ENCODE measurements at places on chromosomes 6 and 20. TPM values are rescaled to one million over a fixed set of nuclear protein-coding genes. Genes with fewer than 3 reads are reported as not detected.
A peak's percentile ranks its signal among the peaks of the same experiment; 100 is the strongest.

- no peaks in the 10 kb centered on the region for H3K27me3 ChIP-seq
- H3K4me1 ChIP-seq: no peaks in the 10 kb centered on the region
- H3K36me3 ChIP-seq: no peaks in the 10 kb centered on the region
- DNase-seq: no peak
- H3K27ac ChIP-seq: no peak overlapping the region
Observed at GRCh38 chr6:52610745-52611355, 34.0 kb upstream of the TRAM2 start.

DNA sequence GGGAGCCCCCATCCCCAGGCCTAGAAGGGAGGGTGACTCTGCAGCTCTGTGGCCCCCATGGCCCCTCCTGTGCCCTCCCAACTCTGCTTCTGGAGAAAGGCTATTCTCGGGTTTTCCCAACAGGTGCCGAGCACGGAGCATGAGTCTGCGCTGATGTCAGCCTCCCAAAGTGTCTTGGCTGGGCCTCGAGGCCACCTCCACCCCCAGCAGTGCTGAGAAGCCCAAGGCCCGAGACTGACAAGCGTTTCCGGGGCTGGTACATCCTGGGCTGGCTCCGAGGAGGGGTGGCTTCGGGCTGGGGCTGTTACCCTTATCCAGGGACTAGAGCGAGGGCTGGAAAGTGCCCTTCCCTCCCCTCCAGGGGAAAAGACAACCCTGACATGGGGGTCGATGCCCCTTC, 60.2 kb upstream of the GATA5 start:
- no peak for DNase-seq
- H3K27me3 ChIP-seq: no peaks in the 10 kb centered on the region
- H3K4me3 ChIP-seq: no peak overlapping the region
- H3K36me3 ChIP-seq: no peaks in the 10 kb centered on the region

DNA sequence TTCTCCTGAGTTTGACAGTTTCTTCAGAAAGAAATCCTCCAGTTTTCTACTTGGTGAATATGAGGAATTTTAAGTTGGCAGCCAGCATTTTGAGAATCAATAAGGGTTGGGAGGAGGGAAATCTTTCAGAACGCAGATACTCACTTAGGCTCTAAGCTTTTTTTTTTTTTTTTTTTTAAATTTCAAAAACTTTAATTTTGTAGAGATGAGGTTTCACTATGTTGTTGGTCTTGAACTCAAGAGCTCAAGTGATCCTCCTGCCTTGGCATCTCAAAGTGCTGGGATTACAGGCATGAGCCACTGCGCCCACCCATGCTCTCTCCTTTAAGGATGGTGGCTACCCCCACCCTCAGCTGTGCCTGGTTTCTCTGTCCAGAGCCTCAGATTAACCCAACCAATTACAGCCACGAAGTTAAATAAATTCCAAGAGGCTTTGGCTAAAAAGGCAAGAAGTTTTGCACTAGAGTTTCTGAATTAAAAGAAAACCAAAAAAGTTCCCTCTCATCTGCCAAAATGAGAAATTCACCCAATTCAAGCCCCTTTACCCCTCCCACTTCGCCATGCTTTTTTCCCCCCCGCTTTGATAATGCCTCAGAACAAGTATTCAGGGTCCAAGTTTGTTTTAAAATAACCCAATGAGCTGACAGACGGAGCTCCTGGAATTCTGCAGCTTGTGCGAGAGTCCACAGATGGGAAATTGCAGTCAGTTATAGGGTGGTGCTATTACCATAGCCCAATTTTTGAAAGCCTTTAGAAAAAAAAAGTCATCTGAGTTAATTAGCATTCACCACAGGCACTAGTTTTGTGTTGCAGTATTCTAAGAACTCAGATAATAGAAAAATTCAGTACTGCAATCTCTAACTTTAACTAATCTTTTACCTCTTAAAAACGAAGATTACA, 94.3 kb upstream of the BEND3 start:
- no peak overlapping the region for H3K27ac ChIP-seq
- H3K36me3 ChIP-seq: no peaks in the 10 kb centered on the region
- H3K4me1 ChIP-seq: no peaks in the 10 kb centered on the region
- no peaks in the 10 kb centered on the region for H3K27me3 ChIP-seq
- DNase-seq: no peak
- no peak overlapping the region for H3K4me3 ChIP-seq

- DNase-seq: no peak
- H3K27ac ChIP-seq: no peak overlapping the region
- no peak overlapping the region for H3K4me3 ChIP-seq
Observed at GRCh38 chr6:35146453-35146852, 5.3 kb upstream of the TCP11 start.

DNA sequence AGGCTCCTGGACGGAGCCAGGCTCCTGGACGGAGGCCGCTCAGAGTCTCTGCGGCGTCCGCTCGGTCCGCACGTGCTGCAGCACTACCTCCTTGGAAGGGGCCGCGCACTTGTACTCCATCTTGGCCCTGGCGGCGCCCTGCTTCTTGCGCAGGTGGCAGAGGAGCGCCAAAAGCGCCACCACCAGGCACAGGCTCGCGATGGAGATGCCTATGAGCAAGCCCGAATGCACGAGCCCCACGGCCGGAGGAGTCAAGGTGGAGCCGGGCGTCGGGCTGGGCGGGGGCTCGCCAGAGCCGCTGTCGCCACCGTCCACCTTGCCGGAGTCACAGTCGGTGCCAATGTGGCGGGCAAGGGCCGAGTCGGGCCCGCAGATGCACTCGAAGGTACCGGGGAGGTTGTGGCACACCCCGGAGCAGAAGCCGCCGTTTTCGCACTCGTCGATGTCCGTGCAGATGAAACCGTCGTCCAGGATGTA, 1.7 kb downstream of the THBD start:
- no peak overlapping the region for H3K27ac ChIP-seq
- no peaks in the 10 kb centered on the region for H3K36me3 ChIP-seq
- peaks cover 3% of the 10 kb centered on the region for H3K27me3 ChIP-seq
- peaks cover 6% of the 10 kb centered on the region for H3K4me1 ChIP-seq

- H3K4me1 ChIP-seq: peaks cover 8% of the 10 kb centered on the region
- H3K27me3 ChIP-seq: no peaks in the 10 kb centered on the region
- no peak overlapping the region for H3K27ac ChIP-seq
- DNase-seq: peak; percentile 25
- no peaks in the 10 kb centered on the region for H3K36me3 ChIP-seq
Observed at GRCh38 chr6:147285087-147285855, 81.1 kb downstream of the STXBP5 start.

DNA sequence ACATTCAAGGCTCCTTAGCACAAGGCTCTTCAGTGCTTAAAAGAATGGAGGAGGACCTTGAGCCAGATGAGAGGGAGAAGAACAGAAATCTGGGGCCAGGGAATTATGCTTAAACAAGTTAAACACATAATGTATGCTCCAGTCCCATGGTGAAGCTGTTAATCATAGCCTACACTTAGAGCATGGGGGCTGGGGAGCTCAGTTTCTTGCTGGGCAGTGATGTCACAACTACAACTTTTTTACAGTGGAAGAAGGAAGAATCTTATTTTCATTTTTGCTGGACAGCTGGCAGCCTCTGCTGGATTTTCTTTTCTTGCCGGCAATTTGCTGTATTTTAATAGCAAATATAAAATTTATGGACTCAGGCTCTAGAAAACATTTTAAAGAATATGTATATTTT, 432.5 kb downstream of the CD109 start:
- no peaks in the 10 kb centered on the region for H3K27me3 ChIP-seq
- H3K4me3 ChIP-seq: no peak overlapping the region
- no peaks in the 10 kb centered on the region for H3K4me1 ChIP-seq
- DNase-seq: no peak
- no peaks in the 10 kb centered on the region for H3K36me3 ChIP-seq

- no peak overlapping the region for H3K27ac ChIP-seq
- H3K4me3 ChIP-seq: no peak overlapping the region
- no peaks in the 10 kb centered on the region for H3K27me3 ChIP-seq
Observed at GRCh38 chr6:169795196-169795595, 43.8 kb downstream of the ERMARD start.

- no peak for DNase-seq
- H3K4me1 ChIP-seq: no peaks in the 10 kb centered on the region
- H3K4me3 ChIP-seq: no peak overlapping the region
- H3K36me3 ChIP-seq: no peaks in the 10 kb centered on the region
Observed at GRCh38 chr20:9330151-9330550, 184.2 kb upstream of the LAMP5 start.

DNA sequence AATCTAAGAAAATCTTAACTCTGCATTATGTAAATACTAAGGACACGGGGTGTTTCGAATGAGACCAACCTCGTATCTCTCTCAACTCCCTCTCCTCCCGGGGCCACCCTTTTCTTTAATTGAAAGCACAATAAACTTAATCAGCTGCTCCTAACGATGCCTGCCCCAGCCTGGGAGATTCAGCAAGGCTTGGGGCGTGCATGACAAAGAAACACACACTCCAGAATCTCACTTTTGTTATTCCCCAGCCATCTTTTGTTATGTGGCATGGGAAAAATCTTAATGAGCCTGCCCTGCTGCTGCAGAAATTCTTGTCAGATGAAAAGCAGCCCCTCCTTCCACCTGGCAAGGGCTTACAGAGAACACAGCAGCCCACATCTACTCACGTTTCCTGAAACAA, 117.4 kb downstream of the TTLL2 start:
- H3K4me1 ChIP-seq: no peaks in the 10 kb centered on the region
- no peak for DNase-seq
- H3K4me3 ChIP-seq: no peak overlapping the region
- no peaks in the 10 kb centered on the region for H3K27me3 ChIP-seq
- H3K27ac ChIP-seq: no peak overlapping the region

GRCh38 chr20:61949714-61950640, 115.7 kb downstream of the TAF4 start:
- H3K36me3 ChIP-seq: no peaks in the 10 kb centered on the region
- no peak overlapping the region for H3K4me3 ChIP-seq
- no peaks in the 10 kb centered on the region for H3K27me3 ChIP-seq
- no peaks in the 10 kb centered on the region for H3K4me1 ChIP-seq
- DNase-seq: no peak
- no peak overlapping the region for H3K27ac ChIP-seq

- no peaks in the 10 kb centered on the region for H3K36me3 ChIP-seq
- H3K4me3 ChIP-seq: no peak overlapping the region
- no peak for DNase-seq
- H3K27me3 ChIP-seq: no peaks in the 10 kb centered on the region
- no peaks in the 10 kb centered on the region for H3K4me1 ChIP-seq
Observed at GRCh38 chr6:108002365-108003221, 44.6 kb upstream of the SEC63 start.

GRCh38 chr6:170066679-170067078, 224.2 kb downstream of the DLL1 start:
- no peak for DNase-seq
- no peak overlapping the region for H3K27ac ChIP-seq
- no peak overlapping the region for H3K4me3 ChIP-seq
- H3K4me1 ChIP-seq: no peaks in the 10 kb centered on the region

- H3K4me3 ChIP-seq: no peak overlapping the region
- no peaks in the 10 kb centered on the region for H3K27me3 ChIP-seq
- no peaks in the 10 kb centered on the region for H3K4me1 ChIP-seq
- H3K36me3 ChIP-seq: no peaks in the 10 kb centered on the region
Observed at GRCh38 chr6:27882624-27883023, 29.6 kb downstream of the OR2B2 start.

DNA sequence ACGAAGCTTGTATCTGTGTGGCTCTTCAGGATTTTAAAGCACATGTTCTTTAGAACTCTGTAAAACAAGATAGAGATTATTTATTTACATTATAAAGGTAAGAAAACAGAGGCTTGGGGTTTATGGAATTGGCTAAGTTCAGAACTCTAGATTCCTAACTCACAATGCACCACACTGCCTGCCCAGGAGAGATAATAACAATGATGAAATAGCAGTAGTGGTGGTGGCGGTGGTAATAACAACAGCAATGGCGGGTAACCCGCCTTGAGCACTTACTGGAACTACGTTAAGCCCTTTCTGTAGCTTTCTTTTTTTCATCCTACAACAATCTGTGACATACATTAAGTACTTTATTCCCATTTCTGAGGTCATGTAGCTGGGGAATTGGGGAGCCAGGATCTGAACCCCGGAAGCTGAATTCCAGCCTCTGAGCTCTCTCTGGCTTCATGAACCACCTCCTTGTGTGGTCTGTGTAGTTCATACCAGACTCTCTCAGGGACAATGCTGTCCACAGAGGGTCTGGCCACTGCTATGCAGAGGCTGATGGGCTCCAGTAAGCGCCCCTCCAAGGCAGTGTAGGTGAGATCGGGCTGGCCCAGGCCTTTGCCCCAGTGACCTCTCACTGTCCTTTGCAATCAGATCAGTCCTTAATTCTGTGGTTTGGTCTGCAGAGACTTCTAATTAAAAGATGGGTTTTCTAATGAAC, 260.9 kb downstream of the SLC24A3 start:
- no peak overlapping the region for H3K27ac ChIP-seq
- H3K4me1 ChIP-seq: no peaks in the 10 kb centered on the region
- no peaks in the 10 kb centered on the region for H3K27me3 ChIP-seq
- DNase-seq: no peak

DNA sequence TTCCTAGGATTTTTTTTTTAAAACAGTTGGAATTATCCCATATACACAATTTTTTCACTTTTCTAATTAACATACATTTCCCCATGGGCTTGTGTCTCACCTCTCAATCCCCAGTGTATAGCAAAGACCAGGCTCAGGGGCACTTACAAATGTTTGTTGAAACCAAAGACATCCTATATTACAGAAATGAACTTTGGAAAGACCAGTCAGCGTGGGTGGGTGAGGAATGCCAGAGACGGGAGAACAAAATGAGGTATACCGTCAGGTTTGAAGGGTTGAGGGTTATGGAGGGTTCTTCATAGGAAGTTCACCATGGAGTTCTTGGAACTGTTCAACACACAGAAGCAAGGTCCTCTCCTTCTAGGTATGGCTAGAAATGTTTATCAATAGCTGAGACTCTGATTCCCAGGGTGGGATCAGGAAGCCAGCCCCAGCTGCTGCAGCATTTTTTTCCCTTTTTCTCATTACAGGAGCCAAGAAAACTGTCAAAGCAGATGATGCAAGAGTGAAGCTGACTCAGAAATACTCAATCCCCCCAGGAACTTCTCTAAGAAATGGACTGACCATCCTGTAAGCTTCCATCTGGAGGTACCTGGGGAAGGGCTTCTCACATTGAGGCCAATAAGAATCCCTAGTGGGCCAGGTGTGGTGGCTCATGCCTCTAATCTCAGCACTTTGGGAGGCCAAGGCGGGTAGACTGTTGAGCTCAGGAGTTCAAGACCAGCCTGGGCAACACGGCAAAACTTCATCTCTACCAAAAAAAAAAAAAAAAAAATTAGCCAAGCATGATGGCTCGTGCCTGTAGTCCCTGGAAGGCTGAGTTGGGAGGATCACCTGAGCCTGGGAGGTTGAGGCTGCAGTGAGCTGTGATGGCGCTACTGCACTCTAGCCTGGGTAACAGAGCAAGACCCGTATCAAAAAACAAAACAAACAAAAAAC, 15.9 kb upstream of the TBC1D20 start:
- peaks cover 14% of the 10 kb centered on the region for H3K36me3 ChIP-seq
- peaks cover 21% of the 10 kb centered on the region for H3K4me1 ChIP-seq
- no peak overlapping the region for H3K4me3 ChIP-seq

- no peak for DNase-seq
- no peaks in the 10 kb centered on the region for H3K27me3 ChIP-seq
- H3K36me3 ChIP-seq: no peaks in the 10 kb centered on the region
- no peaks in the 10 kb centered on the region for H3K4me1 ChIP-seq
Observed at GRCh38 chr6:107305391-107305790, 154.0 kb downstream of the PDSS2 start.

- H3K4me3 ChIP-seq: no peak overlapping the region
- DNase-seq: no peak
- H3K27ac ChIP-seq: no peak overlapping the region
- H3K27me3 ChIP-seq: no peaks in the 10 kb centered on the region
- H3K36me3 ChIP-seq: no peaks in the 10 kb centered on the region
Observed at GRCh38 chr20:24166412-24166811, 177.8 kb upstream of the GGTLC1 start.

Gene TAGAP
- 276 TPM for polyA plus RNA-seq

Gene PTK6
- polyA plus RNA-seq: 0.59 TPM

Gene PI3
- polyA plus RNA-seq: not detected

Gene FAM209B
- polyA plus RNA-seq: 0.32 TPM

All from CD4-positive, alpha-beta memory T cell (primary cell).